IPS DF 6.9 (cell line): ENCODE measurements at places on chromosomes 1 and 21.

GRCh38 chr1:41792485-41792770 lies 126.3 kb downstream of the HIVEP3 start:
- DNase-seq = no peak

DNA sequence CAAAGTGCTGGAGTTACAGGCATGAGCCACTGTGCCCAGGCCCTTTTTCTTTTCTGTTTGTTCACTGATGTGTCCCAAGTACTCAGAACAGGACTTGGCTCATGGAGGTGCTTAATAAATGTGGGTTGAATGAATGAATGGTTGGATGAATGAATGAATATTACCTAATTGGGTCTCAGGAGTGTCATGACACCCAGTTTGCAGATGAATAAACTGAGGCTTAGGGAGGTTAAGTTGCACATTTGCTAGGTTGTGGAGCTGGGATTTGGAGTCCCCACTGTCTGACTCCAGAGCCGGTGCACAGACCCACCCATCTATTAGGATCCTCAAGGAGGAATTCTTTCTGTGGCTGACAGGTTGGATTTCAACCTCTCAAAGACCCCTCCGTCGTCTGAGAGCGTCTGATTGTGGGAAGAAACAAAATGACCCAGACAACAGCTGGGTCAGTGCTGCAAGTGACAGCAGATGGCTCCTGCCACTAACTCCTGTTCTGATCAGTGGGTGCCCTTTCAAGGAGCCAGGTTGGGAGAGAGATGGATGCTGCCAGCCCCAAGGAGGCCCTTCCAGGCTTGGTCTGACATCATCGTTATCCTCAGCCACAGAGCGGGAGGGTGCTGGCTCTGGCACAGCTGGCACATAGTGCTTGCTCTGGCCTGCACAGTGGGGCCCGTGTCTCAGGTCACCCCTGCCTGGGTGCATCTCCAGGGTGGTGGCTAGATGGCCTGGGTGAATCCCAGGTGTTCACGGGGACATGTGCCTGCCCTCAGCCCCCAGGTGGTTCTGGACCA lies 24.2 kb downstream of the ARHGEF10L start:
- no peak for DNase-seq

DNA sequence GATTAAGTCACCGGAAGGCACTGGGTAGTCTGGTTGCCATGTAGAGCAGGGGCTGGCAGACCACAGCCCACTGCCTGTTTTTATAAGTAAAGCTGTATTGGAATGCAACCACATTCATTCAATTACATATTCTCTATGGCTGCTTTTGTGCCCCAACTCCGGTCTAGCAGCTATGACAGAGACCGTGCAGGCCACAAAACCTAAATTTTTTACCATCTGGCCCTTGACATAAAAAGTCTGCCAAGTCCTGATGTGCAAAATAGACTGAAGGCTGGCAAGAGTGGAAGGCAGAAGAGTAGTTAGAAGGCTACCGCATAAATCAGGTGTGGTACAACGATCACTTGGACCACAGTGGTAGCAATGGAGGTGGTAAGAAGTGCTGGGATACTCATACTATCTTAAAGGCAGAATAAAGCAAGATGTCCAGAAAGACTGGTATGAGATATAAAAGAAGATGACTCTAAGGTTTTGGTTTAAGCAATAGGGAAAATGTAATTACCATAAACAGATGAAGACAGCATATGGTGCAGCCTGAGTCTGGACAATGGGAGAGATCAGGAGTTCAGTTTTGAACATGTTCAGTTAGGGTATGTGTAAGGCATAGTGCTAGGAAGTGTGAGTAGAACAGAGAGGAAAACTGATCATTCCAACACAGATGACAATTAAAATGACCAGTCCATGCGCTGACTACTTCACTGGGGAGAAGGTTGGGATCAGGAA lies 37.2 kb downstream of the EGLN1 start:
- no peak for DNase-seq

GRCh38 chr1:193486671-193487229 lies 300.3 kb upstream of the B3GALT2 start:
- DNase-seq = no peak
